Cortex of kidney (tissue), 1 donor: ENCODE measurements at places on chromosomes 6 and 20.

DNA sequence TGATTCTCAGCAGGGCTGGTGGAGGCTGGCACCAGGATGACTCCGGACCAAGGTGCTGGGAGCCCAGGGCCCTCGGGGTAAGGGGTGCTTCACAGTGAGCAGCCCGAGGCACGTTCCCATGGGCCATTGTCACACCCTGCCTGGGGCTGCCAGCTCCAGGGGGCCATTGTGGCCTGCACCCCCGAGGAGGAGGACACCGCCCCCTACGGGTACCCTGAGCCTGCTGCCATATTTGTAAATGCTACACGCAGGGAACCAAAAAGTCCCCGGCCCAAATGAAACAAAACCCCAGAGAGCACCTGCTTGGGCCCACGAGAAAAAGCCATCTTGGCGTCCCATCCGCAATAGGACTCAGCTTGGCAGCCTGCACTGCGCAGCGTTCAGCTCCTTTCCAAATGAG, 64.7 kb upstream of the GATA5 start:
- no peak for DNase-seq

GRCh38 chr20:51484141-51484815, 58.2 kb downstream of the NFATC2 start:
- no peak for DNase-seq

- no peak for DNase-seq
Measured at GRCh38 chr6:75156186-75156878, 49.5 kb downstream of the COL12A1 start.

GRCh38 chr20:63682384-63683139, 13.9 kb upstream of the TNFRSF6B start:
- no peak for DNase-seq

DNA sequence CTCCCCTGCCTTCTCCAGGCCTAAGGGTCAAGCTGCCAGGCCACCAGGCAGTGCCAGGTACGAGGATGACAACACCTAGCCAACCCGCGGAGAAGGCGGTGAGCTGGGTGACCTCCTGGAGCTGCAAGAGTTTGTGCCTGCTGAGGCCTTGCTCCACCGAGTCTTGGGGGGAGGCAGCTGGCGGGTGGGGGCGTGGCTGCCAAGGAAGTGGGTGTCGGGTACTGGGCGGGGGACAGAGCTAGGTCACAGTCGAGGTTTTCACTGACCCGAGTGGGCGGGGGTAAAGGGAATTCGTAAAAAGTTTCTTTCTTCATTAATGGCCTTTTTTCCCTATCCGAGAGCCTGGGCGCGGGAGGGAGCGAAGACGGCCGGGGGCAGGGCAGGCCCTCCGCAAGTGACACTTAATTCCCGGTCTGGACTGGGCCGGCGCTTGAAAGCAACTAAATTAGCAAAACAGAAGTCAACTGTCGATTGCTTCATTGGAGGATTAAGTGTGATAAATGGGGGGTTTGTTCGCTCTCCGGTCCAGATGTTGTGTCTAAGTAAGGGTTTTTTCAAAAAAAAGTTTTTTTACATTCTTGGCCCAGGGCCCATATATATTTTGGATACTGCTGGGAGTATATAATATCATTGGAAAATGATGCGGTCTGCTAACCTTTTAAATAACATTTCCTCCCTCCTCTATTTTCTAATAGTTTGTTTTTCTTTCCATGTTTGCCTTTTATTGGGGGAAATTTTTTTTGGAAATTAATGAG, 43.1 kb upstream of the FOXP4 start:
- no peak for DNase-seq

DNA sequence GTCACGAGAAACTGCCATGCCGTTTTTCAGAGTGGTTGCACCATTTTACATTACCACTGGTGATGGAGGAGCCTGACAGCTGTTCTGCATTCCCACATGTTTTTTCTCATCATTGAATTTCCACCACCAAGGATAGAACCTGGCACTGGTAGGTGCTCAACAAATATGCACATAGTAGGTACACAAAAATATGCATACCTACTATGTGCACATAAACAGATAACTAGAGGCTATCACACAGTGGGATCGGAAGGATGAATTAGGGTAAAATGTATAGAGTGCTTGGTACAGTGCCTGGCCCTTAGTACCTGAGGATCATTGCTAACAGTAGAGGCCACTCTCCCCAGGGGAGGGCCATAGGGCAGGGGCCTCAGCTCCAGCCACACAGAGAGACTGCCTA, 47.0 kb downstream of the SLC2A10 start:
- DNase-seq, result no peak

DNA sequence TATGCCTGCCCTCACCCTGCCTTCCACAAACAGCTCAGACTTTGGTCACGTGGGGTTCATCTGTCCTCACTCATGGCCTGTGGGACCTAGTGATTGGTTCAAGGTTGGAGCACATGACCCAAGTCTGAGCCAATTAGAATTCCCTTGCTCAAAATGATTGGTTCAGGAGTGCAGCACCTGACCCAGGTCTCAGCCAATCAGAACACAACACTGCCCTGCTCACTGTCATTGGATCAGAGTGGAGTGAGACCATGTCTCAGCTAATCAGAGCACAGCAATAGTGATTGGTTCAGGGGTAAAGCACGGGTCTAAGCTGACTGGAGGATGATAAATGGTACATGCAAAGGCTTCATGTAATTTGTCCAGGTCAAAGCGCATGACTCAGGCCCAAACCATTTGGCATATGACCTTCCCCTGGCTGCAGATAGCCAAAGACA, 102.2 kb downstream of the PREX1 start:
- DNase-seq, result no peak

DNA sequence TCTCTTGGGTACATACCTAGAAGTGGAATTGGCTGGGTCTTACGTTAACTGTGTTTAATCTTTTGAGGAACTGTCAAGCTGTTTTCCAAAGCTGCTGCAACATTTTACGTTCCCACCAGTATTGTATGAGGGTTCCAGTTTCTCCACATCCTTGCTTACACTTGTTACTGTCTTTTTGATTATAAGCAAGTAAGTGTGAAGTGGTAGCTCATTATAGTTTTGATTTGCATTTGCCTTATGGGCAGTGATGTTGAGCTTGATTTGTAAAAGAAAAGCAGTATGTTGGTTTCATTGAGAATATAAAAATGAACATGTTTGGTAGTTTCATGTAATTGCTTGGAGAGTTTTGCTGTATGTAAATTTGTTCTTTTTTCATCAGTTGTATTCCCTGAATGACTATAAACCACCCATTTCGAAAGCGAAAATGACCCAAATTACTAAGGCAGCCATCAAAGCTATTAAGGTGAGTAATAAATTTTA, 40.4 kb downstream of the SCAF8 start:
- no peak for DNase-seq

DNA sequence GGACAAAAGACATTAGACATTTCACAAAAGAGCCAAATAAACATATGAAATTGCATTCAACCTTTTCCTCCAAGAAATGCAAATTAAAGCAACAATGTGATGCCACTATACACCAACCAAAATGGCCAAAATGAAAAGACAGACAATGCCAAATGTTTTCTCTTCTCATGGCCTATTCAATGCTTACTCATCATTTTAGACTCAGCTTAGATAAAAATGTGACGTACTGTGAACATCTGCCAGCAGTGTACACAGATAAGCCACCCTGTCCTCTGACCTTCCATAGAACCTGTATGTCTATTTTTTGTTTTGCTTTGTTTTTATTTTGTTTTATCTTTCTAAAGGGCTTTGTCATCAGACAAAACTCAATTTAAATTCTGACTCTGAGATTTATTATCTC, 385.2 kb downstream of the FRK start:
- DNase-seq, result no peak

DNA sequence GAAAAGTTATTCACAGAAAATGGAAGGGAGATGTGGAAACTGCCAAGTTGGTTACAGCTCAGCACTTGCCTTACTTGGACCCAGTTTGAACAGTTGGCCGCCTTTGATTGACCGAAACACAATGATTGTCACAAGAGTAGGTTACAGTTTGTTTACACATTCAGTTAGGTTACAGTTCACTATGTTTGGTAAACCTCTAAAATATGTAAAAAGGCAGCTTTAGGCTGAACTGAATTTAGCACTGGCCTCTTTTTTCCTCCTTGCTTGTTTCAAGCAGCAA, 116.2 kb downstream of the OLIG3 start:
- no peak for DNase-seq

- DNase-seq, result no peak
Measured at GRCh38 chr20:19427480-19427879, 215.0 kb downstream of the SLC24A3 start.

- no peak for DNase-seq
Measured at GRCh38 chr20:12256806-12257205, 339.1 kb downstream of the BTBD3 start.

DNA sequence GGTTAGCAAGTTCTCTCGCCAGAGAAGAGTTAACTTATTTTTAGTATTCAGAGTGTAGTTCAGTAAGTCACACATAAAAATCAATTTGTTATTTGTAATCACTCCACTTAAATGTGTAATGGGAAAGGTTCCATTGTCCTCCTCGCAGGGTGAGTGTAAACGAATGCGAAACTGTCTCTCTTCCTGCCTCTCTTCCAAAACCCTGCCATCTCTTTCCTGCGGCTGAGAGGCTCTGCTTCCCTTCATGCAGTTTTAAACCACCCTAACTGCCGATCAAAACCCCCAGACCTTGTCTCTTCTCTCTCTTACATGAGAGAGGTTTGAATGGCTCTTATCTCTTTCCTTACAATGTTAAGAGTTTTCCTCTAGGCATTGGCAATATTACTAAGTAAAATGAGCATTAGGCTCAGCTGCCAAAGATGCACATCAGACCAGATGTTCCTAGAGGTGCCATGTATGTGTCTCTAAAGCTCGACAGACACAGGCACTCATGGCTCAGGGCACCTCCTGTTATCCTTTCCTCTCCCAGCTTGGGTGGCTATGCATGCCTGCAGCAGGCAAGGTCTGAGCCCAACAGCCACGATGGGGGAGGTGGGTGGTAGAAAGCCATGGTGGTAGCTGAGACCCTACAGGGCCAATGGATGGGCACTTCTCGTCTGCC, 91.2 kb downstream of the JARID2 start:
- no peak for DNase-seq

- no peak for DNase-seq
Measured at GRCh38 chr6:44576132-44576631, 188.7 kb downstream of the CDC5L start.

GRCh38 chr20:54345301-54345724, 130.1 kb upstream of the DOK5 start:
- no peak for DNase-seq

GRCh38 chr6:139016337-139017213, 12.0 kb upstream of the ABRACL start:
- DNase-seq, result no peak

GRCh38 chr6:42110683-42111082, 31.7 kb downstream of the C6orf132 start:
- DNase-seq, result no peak

DNA sequence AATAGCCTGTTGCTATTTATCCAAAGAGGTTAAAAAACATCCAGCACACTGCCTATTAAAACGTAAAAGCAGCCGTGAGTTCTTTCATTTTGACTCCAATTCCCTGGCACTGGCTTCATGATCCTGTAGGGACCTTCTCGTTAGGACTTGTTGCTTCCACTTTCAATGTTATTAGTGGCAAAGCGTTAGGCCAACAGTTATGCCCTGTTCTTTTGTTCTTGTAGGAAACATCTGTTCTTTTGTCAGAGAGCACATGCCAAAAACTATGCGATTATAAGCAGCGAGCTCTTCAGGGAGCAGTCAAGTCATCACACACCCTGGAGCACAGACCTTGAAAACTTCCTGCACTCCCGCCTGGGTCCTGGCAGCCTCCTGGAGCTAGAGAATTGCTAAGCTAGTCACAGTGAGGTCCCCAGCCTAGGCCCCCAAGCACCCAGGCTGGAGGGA, 609.5 kb upstream of the ARID1B start:
- DNase-seq, result no peak

DNA sequence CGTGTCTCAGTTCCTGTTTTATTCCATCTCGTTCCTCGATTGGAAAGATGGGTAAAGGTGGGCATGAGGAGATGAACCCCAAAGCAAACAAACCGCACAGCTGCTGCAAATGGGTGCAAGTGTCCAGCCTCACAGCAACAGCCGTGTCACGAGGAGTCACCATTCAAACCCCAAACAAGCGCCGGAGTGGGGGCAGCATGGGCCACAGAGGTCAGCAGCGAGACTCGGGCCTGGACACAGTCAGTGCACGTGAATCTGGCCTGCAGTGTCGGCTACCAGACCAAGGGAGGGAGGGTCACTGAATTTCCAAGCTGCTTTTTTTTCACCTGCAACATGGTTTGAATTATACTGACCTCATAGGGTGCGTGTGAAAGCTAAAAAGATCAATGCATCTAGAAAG, 63.5 kb downstream of the EZR start:
- no peak for DNase-seq

DNA sequence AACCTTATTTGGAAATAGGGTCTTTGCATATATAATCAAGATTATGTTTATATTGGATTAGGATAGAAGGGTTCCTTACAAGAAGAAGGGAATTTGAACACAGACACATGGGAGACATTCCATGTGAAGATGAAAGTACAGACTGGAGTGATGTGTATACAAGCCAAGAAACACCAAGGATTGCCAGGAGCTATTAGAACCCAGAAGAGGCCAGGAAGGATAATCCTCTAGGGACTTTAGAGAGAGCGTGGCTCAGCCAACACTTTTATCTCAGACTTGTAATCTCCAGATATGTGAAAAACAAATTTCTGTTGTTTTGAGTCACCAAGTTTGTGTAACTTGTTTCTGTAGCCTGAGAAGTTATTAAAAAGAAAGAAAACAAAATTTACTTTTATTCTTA, 1173.9 kb upstream of the CITED2 start:
- DNase-seq, result no peak

DNA sequence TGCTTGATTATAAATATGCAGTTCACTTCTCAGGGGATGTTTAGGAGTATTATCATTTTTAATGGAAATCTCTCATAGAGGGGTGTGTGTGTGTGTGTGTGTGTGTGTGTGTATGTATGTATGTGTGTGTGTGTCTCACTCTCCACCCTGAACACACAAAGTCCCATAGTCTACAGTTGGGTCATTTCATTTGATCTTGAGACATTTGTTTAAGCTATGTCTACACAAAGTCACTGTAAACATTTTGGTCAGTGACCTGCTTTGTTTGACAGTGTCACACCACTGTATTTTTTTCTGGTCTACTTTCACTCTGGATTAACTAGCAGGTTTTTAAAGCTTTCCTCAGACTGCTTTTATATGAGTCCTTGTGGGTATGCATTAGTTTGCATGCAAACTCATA, 215.2 kb downstream of the GRIK2 start:
- DNase-seq, result no peak

DNA sequence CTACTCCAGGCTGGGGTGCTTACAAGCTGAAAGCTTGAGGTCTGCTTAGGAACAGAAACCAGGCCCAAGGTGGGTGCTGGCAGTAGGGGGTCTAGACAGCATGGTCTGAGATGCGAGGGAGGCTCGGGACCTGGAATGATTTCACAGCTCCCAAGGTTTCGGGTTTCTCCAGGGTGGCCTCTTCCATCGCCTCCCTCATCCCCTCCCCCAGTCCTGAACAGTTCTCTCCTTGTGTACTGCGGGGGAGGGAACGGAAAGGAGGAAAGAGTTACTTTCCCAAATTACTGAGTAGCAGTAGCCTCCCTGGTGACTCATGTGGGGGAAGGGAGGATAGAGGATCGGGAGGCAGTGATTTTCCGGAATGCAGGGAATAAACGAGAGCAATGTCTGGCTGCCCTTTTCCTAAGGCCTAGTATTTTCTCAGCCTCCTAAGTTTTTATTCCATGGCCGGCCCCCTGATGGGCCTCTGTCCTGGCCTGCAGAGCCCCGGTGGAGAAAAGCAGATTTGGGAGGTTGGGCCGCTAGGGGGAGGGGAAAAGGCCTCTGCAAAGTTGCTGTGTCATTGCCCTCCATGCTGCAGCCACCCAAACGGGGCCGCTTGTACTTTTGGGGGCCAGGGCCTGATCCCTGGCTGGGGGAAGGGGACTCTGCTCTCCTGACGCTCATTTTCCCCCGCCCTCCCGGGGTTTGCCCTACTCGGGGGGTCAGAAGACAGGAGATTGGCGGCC, 1.5 kb downstream of the BRD2 start:
- DNase-seq, result no peak
